ENCODE measurements at places on chromosomes 4 and X. TPM values are rescaled to one million over a fixed set of nuclear protein-coding genes. Genes with fewer than 3 reads are reported as not detected.

KDM5C gene
- total RNA-seq: 151 TPM

DNA sequence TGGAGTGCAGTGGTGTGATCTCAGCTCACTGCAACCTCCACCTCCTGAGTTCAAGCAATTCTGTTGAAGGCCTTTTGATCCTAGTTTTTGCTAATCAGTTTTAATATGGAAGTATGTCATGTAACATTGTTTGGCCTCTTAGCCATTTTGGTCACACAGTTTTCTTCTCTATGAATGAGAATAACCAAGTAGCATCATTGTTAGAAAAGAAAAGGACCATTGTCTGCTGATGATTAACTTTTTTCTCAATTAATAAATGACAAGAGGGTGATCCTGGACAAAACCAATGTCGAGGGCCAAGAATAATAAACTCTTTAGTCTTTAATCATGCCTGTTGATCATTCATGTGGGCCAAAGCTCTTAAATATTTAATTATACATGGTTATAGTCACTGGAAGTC, 289.3 kb upstream of the MAGEB2 start:
- DNase-seq: no peak

DNA sequence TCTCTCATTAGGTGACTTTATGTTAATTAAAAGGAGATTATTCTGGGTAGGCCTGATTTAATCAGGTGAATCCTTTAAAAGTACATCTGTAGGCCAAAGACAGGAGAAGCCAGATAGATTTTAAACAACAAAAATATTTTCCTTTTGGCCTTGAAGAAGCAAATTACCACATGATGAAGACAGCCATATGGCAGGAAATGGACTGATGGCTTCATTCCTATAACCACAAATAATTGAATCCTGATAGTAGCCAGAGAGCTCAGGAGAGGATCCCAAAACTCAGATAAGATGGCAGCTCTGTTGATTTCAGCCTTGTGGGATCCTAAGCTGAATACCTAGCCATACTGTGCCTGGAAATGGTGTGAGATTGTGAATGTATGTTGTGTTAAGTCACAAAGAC, 66.1 kb upstream of the PRKX start:
- DNase-seq: no peak

DNA sequence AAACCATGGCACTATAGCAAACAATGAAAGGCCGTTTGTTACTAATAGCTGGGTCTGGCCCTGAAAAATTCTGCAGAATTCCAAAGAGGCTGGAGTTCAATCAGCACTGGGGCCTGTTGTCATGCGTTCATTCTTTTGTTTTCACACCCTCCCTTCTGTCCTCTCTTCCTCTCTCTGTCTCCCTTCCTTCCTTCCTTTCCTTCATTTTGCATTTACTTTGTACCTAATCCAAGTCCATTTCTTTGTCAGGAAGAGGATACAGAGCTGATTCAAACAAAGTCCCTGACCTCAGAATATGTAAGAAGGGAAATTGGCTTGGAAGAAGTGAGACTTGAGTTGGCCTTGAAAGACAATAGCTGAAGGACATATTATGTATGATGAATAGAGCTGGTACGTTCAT, 119.6 kb upstream of the LDB2 start:
- no peak for DNase-seq

CSAG1 gene
- total RNA-seq: not detected

DNA sequence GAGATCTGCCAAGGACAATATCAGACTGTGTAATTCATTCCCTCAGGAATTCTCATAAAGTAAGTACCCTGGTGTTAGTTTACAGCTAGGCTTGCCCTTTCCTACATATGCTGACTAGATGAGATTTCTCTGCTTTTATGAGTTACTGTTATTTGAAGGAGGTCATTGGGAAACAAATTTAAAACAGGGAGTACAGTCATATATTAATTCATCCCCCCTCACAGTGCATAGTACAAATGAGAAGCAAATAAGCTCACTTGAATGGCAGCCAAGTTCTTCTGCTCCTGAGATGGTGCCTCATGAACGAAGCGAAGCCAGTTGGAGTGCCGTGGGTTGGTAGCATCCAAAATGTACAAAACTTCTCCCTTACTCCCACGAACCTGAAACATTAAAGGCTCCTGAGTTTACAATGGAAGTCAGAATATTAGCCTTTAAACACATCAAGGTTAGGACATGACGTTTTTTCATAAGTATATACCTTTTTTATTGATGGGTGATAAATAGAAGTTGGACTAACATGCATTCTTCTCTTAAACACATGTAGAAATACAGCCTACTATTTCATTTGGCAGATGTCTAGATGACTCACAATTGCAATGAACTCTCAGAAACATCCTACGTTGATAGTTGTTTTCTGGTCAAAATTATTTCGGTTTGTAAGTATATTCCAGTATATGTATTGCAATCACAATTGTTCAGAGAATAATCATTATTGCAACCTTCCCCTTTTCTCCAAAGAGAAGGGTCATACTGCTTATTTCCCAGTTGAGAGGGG, 69.2 kb downstream of the PRDM5 start:
- no peak for DNase-seq

DNA sequence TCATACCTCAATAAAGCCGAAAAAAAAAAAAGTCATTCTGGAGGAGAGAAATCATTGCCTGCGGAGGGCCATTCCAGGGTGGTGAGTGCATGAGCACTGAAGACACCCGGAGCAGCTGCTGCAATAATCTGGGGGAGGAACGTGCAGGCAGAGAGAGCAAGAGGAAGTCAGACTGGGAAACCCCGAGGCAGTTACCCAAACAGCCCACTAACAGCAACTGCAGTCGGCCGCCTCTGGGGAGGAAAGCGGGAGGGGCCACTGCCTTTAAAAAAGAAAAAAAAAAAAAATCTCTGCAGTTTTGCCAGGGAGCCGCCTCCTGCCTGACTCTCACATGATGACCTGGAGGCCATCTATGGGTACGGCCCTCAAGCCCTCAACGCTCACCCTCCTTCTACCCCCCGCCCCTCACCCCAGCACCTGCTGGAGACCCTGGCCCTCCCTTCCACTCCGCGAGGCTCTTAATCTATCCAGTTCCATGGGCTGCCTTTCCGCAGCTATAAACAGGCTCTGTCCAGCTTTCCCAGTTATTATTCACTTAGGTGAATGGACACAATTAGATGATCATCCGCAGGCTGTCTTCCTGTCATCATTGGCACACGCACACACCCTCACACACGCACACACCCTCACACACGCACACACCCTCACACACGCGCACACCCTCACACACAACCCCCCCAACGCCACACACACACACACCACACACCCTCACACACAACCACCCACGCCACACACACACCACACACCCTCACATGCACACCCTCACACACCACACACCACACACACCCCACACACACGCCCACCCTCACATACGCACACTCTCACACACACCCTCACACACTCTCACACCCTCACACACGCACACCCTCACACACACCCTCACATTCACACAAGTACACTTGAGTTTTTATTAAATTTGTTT, 3.4 kb upstream of the AVPR2 start:
- DNase-seq: peak; percentile 70

DNA sequence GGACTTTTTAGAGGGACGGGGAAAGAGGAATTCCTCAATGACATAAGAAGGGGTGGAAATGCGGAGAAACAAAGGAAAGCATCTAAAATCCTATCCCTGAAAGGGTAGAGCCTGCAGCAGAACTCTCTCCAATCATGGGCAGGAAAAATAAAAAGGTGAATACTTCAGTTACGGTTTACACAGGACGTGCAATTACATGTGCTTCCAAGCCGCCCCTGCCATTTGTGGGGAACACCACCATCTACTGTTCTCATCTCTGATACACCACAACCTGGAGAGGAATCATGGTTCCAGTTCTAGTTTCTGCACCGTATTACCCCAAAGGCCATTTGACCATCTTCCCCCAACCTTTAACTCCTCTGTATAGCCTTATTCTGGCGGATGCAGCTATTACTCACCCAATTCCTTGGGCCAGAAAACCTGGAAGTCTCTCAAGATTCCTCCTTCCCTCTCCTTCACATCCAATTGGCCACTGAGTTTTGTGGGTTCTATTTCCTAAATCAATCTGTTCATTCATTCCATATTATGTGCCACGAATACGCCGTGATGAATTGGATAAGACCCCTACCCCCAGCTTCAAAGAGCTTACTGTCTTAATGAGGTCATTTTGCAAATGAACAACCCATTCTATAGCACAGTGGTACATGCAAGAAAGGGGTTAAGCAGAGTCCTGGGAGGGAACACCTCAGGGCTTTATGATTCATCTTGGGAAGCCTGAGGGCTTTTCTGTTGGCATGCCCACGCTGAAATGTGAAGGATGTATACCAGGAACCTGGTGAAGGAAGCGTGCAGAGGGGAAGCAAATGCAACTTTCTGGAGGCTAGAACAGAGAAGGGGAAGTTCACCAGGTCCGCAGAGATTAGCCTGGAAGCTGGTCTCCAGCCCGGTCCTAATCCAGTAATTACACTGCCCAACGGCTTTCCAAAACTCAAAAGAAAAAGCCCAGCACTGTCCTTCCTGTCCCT, 1.4 kb upstream of the MSL3 start:
- peak; percentile 22 for DNase-seq

LDB2 gene
- total RNA-seq: not detected

CEP44 gene
- 16.8 TPM for total RNA-seq

DNA sequence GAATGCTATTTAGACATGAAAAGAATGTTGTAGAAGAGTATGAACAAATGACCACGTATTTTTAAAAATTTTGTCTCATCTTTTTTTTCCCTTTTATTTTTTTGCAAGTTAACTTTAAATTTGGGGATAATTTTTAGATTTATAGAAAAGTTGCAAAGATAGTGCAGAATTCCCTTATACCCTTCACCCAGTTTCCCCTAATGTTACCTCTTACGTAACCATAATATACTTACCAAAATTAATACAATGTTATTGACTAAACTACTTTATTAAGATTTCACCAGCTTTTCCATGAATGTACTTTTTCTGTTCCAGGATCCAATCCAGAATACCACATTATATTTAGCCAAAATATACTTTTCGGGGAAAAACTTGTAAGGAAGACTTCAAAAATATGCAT, 12.3 kb downstream of the CHRNA9 start:
- no peak for DNase-seq

EPHA5 gene
- total RNA-seq: not detected

GRCh38 chr4:149293046-149293649, 522.5 kb downstream of the IQCM start:
- DNase-seq: no peak

MAD2L1 gene
- 2.2 TPM for total RNA-seq

BGN gene
- not detected for total RNA-seq

VCX3B gene
- 0.26 TPM for total RNA-seq

DNA sequence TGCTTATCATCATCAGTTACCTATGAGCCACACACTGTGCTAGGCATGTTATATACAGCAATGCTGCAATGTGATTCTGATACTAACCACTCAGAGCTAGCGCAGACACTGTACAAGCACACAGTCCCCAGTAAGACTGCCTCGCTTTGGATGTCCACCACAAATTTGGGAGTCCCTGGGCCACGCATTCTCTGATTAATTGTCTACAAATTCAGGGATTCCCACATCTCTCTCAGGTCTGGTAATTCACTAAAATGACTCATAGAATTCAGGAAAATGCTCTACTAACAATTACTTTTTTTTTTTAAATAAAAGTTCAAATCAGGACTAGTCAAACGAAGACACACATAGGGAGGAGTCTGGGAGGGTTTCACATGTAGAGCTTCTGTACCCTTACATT, 652.1 kb upstream of the AADAT start:
- DNase-seq: peak; percentile 31

ARMCX2 gene
- 30.0 TPM for total RNA-seq

IRS4 gene
- not detected for total RNA-seq

DNA sequence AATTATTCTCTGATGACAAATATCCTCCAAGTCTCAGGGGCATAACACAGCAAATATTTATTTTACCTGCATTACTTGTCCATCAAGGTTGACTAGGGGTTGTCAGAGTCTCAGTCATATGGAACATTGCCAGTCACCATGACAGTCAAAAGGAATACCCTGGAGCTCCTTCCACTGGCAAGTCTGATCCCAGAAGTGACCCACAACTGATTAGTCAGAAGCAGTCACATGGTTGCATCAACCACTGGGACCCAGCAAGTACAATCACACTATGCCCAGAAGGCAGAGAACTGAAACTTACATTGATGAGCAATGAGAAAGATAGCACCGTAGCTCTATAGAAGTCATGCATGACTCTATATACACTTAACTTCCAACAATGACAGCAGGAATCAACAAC, 41.9 kb upstream of the SOD3 start:
- peak; percentile 100 for DNase-seq

- DNase-seq: no peak
Measured at GRCh38 chr4:165743422-165743821, 129.6 kb upstream of the TLL1 start.

HCCS gene
- 25.3 TPM for total RNA-seq

GRK4 gene
- 3.7 TPM for total RNA-seq

ARHGEF38 gene
- total RNA-seq: 0.26 TPM

DNA sequence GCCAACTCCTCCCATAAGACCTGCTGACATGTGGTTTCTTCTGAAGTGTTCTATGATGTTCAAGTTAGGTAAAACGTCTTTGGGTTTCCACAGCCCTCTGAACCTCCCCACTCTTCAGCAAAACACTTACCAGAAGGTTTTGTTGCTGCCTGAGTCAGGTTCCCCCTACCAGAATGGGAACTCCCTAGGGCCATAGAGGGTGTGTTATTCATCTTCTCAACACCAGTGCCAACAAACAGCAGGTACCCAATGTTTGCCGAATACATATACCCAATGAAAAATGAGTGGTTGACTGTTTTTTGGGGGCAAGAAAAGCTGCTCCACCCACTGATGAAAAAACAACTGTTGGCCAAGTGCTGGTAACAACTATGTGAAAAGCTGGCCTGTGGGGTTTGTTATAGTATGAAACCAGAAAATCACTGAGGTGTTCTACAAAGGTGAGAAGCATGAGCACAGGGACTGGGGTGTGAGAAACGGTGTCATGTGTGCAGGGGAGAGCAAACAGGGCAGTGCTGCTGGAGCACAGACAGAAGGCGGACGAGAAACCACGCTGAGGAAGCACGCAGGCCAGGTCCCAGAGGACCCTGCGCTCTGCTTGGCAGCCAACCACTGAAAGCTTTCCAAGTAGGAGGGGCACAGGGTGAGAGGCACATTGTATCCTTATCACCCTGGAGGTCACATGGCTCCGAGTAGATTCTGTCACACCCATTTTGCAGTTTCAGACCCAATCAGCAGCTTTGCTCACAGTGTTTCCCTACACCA, 28.8 kb downstream of the ATP8A1 start:
- DNase-seq: no peak
